Activated CD4-positive, alpha-beta memory T cell treated with anti-CD3 and anti-CD28 coated beads, Interleukin-2, amount 10 ng/mL, durations not matched to agents 7 days and 5 days (primary cell): ENCODE measurements at places on chromosomes 12 and 14. TPM values are rescaled to one million over a fixed set of nuclear protein-coding genes. Genes with fewer than 3 reads are reported as not detected.

DNA sequence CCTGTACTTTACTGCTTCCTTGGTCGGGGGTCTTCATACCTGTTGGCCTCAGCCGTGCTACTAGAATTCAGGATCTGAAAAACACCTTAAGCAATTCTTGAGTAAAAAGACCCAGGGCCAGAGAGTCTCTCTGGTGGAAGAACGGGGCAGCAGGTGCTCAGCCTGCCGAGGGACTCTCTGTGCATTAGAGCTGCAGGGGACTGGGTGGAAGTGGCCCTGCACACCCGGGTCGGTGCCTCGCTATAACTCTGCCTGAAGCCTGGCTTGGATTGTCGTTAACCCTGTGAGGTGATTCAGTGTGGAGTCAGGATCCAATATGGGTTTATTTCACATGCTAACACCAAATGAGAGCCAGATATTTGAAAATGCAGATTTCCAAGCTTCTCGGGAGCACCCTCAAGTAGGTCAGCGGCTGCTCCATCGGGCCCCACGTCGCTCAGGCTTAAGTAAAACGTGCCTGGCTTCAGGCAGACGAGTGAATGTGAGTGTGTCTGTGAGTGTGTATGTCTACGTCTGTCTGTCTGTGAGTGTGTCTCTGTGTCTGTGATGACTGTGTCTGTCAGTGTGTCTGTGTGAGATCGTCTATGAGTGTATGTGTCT lies 35.1 kb upstream of the C14orf180 start:
- H3K27ac ChIP-seq: no peak overlapping the region
- H3K27me3 ChIP-seq: peaks cover 9% of the 10 kb centered on the region
- no peaks in the 10 kb centered on the region for H3K4me1 ChIP-seq

DNA sequence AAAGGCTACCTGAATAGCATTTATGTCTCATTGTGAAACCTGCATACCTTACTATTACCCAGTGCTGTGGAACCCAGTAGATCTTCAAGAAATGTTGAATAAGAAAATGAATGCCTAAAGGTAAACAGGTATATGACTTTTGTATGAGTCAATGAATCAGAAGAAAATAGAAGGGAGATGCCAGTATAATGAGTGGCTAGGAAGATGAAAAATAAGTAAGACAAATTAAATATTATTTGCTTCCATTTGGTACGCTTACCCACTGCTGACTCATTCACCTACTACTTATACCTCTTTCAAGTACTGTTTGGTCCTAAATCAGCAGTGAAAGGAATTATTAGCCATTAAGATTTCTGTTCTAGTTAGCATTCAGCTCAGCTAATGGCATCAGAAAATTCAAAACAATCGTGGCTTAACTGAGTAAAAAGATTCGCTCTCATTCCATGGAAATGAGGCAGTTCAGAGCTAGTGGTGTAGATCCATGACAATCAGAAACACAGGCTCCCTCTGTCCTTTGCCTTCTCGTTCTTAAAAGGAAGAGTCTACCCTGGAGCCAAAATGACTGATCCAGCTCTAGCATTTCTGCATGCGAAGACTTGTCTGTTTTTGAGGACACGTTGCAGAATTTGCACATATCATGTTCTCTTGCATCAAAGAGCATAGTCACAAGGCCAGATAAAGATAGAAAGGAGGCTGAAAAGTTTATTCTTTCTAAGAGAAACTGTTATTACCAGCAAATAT lies 705.8 kb upstream of the USP15 start:
- DNase-seq: no peak
- H3K27ac ChIP-seq: no peak overlapping the region
- H3K4me3 ChIP-seq: no peak overlapping the region
- H3K36me3 ChIP-seq: no peaks in the 10 kb centered on the region

GRCh38 chr14:64671591-64671990 lies 32.6 kb upstream of the PLEKHG3 start:
- H3K27ac ChIP-seq: peak overlapping the region; percentile 5
- H3K4me3 ChIP-seq: no peak overlapping the region
- H3K4me1 ChIP-seq: peaks cover 48% of the 10 kb centered on the region
- peaks cover 4% of the 10 kb centered on the region for H3K27me3 ChIP-seq

DNA sequence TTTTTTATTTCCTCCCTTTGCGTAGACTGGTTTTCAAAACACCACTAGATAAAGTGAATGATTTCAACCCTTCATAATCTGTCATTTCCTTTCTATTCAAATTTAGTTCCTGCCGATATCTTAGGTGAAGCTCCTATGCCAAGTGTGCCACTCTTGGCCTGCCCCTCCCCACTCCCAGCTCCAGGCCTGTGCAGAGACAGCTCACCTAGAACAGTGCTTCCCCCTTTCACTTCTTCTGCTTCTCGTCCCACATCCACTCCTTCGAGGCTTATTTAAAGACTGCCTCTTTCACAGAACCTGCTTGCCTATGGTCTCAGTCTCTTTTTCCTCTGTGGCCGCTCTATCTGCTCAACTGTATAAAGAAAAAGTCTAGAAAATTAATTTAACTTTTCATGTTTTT lies 473.8 kb downstream of the RAD51B start:
- no peak overlapping the region for H3K4me3 ChIP-seq
- no peaks in the 10 kb centered on the region for H3K36me3 ChIP-seq
- no peak overlapping the region for H3K27ac ChIP-seq
- H3K27me3 ChIP-seq: no peaks in the 10 kb centered on the region
- H3K4me1 ChIP-seq: peaks cover 21% of the 10 kb centered on the region

DNA sequence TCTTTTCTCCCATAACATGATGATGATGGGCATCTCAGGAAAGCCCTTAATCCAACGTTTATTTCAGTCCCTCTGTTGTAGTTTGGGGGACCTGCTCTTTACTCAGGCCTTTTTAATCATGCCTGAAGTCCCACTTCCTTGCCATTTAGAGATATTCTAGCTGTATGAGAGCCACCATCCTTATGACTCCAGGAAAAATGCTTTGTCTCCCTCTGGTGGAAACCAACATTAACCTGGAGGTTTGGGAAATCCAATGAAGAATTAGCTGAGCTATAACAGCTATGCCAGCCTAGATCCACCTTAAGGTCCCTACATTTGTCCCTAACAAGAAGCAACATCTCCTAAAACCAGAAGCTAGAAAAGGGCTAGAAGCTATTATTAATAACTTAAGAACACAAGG lies 1399.1 kb downstream of the LRFN5 start:
- H3K27ac ChIP-seq: no peak overlapping the region
- no peaks in the 10 kb centered on the region for H3K4me1 ChIP-seq
- no peaks in the 10 kb centered on the region for H3K27me3 ChIP-seq
- no peak overlapping the region for H3K4me3 ChIP-seq
- H3K36me3 ChIP-seq: no peaks in the 10 kb centered on the region

GRCh38 chr12:26136688-26137087 lies 11.9 kb upstream of the BHLHE41 start:
- no peak overlapping the region for H3K27ac ChIP-seq
- H3K36me3 ChIP-seq: no peaks in the 10 kb centered on the region
- H3K27me3 ChIP-seq: peaks cover 30% of the 10 kb centered on the region
- no peak overlapping the region for H3K4me3 ChIP-seq

- peaks cover 13% of the 10 kb centered on the region for H3K4me1 ChIP-seq
- no peak overlapping the region for H3K4me3 ChIP-seq
- no peaks in the 10 kb centered on the region for H3K36me3 ChIP-seq
- DNase-seq: no peak
- no peaks in the 10 kb centered on the region for H3K27me3 ChIP-seq
Observed at GRCh38 chr14:58571256-58571655, 66.5 kb upstream of the DACT1 start.

DNA sequence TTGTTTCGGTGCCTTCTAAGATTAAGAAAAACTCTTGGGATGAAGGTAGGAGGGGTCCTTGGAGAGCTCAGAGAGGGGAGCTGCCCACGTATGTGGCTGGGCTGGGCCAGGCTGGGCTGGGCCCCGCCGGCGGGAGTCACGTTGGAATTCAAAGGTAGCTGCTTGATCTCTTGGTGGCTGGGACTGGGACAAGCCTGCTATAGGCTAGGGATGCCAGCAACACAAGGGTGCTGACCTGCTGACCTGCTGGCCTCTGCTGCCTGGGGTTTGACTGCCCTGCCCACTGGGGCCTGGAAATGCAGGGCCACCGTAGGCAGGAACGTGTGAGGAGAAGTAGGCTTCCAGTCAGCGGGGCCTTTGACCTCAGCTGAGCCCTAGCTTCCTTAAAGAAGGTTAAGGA lies 52.8 kb upstream of the GTF2A1 start:
- no peak for DNase-seq
- no peak overlapping the region for H3K4me3 ChIP-seq
- H3K27ac ChIP-seq: no peak overlapping the region
- H3K4me1 ChIP-seq: peaks cover 7% of the 10 kb centered on the region
- no peaks in the 10 kb centered on the region for H3K36me3 ChIP-seq

GRCh38 chr14:20757965-20758364 lies 10.2 kb upstream of the EDDM3B start:
- no peaks in the 10 kb centered on the region for H3K4me1 ChIP-seq
- H3K36me3 ChIP-seq: no peaks in the 10 kb centered on the region
- H3K27me3 ChIP-seq: no peaks in the 10 kb centered on the region
- no peak overlapping the region for H3K4me3 ChIP-seq

DNA sequence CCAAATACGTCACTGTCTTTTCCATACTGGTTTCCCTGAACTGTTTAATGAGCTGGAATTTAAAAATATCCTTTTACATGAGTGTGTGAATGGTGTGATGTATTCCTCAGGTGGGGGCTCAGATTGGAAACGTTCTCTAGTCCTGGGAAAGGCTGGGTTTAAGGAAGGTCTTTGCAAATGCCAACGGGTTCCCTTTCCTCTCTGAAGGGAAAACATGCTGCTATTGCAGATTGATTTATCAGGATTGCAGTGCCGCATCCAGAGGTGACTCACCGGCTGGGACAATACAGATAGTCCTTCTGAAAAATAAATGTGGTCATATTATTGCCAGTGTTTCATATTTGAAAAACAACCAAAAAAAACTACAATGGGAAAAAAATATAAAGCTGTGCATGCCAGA lies 193.1 kb upstream of the FLRT2 start:
- no peaks in the 10 kb centered on the region for H3K4me1 ChIP-seq
- no peak overlapping the region for H3K4me3 ChIP-seq
- no peaks in the 10 kb centered on the region for H3K36me3 ChIP-seq
- H3K27ac ChIP-seq: no peak overlapping the region
- H3K27me3 ChIP-seq: no peaks in the 10 kb centered on the region

DNA sequence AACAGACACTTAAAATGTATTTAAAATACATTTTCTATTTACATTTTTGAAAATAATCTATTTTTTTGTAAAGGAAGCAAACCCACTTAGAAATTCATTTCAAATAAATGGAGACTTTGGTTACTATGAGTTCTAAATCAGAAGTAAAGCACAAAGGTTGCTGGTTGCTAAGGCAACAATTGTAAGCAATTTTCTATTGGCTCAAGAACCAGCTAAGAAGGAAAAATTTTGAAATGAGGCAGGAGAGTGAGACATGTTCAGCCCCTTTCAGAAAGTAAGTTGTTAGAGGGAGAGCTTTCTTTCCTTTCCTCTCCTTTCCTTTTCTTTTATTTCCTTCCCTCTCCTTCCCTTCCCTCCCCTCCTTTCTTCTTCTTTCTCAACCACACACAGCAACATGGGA lies 80.7 kb downstream of the PRMT8 start:
- DNase-seq: no peak
- H3K27me3 ChIP-seq: peaks cover 20% of the 10 kb centered on the region
- no peaks in the 10 kb centered on the region for H3K4me1 ChIP-seq
- H3K4me3 ChIP-seq: no peak overlapping the region
- no peak overlapping the region for H3K27ac ChIP-seq

DNA sequence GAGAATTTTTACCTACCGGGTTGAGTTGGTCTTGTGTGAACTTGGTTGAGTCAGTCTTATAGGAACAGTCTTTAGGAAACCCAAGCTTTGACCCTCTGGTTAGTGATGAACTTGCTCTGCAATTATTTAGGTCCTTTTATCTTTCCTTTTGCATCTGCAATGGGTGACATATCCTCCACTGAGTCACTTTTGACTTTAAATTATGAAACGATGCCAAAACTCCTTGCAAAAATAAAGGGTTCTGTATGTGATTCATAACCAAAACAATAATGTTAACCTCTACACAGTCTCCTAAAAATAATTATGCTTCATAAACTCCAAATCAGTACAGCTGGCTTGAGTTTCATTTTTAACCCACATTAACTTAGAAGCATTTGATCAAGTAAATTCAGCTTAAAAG lies 979.4 kb downstream of the GALC start:
- DNase-seq: no peak
- H3K4me3 ChIP-seq: no peak overlapping the region
- H3K27ac ChIP-seq: no peak overlapping the region
- no peaks in the 10 kb centered on the region for H3K4me1 ChIP-seq
- H3K27me3 ChIP-seq: no peaks in the 10 kb centered on the region

DNA sequence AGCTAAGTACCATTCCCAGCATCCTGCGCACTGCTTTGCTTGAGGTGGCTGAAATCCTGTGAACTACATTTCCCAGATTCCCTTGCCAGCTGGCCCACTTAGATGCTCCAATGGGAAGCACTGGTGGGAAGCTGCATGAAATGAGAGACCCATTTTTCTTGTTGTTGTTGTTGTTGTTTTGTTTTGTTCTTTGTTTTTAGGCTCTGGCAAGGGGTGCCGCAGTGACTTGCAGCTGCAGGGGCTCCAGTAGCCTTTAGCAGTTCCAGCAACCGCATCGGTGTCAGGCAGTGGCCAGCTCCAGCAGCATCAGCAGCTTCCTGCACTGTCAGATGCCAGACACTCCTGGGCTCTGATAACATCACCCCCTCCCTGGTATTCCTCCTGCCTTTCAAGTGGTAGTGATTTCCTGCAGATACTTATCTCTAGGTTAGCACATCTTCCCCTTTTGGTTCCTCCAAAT lies 8.8 kb upstream of the EGLN3 start:
- H3K4me1 ChIP-seq: peaks cover 6% of the 10 kb centered on the region
- H3K27me3 ChIP-seq: peaks cover 8% of the 10 kb centered on the region
- no peak for DNase-seq
- no peak overlapping the region for H3K4me3 ChIP-seq
- H3K36me3 ChIP-seq: no peaks in the 10 kb centered on the region

DNA sequence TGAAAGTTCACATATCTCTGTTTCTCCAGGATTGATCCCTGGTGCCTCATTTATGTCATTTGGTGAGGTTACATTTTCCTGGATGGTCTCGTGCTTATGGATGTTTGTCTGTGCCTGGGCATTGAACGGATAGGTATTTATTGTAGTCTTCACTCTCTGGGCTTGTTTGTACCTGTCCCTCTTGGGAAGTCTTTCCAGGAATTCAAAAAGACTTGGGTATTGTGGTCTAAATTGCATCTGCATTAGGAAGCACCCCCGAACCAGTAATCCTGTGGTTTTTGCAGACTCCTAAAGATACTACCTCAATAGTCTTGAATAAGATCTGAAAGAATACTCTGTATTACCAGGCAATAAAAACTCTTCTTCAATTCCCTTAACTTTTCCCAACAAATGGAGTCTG lies 720.8 kb downstream of the SLC6A15 start:
- H3K36me3 ChIP-seq: no peaks in the 10 kb centered on the region
- no peak overlapping the region for H3K4me3 ChIP-seq
- no peak for DNase-seq
- H3K27ac ChIP-seq: no peak overlapping the region
- H3K4me1 ChIP-seq: no peaks in the 10 kb centered on the region

DNA sequence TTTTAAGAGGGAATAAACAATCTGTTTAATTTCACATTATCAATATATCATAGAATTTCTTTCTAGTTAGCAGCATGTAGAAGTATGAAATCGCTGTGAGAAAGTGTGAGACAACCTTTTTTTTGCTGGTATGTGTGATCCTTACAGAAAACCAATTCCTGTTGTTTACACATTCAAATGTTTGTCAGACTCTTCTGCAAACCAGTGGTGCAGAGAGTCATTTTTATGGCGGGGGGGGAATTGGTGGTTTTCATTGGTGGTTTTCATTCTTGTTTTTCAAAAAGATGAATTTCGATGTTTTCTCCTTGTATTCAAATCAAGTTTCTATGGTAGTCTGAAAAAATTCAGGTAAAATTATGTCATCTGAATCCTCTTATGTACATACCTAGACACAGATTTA lies 57.8 kb downstream of the SLC25A21 start:
- H3K36me3 ChIP-seq: no peaks in the 10 kb centered on the region
- H3K27me3 ChIP-seq: no peaks in the 10 kb centered on the region
- DNase-seq: no peak
- no peak overlapping the region for H3K4me3 ChIP-seq
- no peaks in the 10 kb centered on the region for H3K4me1 ChIP-seq

Gene SLC17A8
- total RNA-seq: not detected

Gene CCDC197
- total RNA-seq: not detected
